ENCODE measurements at places on chromosomes 3 and 15.

DNA sequence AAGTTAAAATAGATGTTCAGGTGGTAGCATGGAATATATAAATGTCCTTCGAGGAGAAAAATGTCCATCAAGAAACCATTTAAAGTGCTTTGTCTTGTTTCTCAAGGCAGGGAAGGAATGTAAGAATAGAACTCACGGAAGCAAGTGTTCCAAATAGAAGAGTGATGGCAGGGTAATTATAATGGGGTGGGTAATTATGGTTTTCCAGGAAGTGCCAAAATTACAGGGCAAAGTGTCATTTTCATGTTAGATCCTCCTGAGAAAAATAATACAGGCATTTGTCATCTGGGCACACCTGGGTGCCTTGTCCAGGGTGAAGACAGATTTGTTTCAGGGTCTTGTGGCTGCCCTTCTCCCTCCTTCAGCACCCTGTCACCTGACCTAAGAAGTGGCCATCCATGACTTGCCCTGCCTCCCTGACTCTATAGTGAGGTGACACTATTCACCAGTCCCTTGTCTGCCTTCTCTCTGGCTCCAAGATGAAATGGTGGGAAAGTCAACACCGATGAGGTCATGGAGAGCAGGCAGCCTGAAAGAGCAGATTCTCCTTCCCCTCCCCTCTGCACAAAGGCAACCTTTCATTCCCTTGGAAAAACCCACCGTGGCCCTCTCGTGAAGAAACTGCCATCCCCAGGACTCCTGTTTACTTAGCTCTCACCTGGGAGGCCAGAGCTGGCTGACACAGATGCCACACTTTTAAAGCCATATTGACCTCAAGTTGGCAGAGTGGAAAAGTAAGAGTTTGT lies 45.1 kb upstream of the AMOTL2 start:
- DNase-seq, result no peak

- DNase-seq, result no peak
Measured at GRCh38 chr3:41024031-41024836, 175.1 kb upstream of the CTNNB1 start.

GRCh38 chr15:32781781-32782180 lies 64.0 kb downstream of the GREM1 start:
- no peak for DNase-seq

DNA sequence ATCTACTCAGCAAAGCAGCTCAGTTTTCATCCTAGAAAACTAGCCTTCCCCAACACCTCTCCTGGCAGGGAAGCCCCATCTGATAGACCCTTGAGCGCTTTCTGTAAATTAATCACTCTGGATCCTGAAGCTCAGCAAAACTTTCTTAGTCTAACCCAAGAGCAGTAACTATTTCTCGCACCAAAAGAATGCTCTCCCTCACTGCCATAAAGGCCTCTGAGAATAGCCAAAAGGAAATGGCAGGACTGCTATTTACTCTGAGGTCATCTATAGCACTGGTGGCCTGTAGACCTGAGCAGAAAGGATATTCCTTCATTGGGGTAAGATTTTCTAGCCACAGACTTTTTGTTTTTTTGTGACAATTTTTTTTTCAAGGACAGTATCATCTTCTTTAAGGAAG lies 345.8 kb upstream of the ADAMTS9 start:
- no peak for DNase-seq

DNA sequence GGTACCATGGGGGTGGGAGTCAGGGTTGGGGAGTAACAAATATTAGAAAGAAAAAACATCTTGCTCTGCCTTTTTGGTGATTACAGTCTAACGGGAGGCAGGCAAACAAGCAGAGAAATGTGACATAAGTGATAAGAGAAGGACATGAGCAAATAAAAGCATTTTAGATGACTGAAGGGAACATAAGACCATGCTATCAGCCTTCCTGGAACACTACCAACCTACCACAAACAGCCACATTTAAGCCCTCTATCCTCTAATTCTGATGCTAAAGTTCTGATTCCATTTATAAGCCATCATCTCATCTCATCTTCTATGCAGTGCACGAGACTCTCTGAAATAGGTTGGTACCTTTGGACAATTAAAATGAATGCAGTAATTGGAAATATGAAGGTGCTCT lies 243.4 kb upstream of the P2RY1 start:
- DNase-seq, result no peak

- DNase-seq, result no peak
Measured at GRCh38 chr3:123778991-123779622, 105.0 kb downstream of the MYLK start.

DNA sequence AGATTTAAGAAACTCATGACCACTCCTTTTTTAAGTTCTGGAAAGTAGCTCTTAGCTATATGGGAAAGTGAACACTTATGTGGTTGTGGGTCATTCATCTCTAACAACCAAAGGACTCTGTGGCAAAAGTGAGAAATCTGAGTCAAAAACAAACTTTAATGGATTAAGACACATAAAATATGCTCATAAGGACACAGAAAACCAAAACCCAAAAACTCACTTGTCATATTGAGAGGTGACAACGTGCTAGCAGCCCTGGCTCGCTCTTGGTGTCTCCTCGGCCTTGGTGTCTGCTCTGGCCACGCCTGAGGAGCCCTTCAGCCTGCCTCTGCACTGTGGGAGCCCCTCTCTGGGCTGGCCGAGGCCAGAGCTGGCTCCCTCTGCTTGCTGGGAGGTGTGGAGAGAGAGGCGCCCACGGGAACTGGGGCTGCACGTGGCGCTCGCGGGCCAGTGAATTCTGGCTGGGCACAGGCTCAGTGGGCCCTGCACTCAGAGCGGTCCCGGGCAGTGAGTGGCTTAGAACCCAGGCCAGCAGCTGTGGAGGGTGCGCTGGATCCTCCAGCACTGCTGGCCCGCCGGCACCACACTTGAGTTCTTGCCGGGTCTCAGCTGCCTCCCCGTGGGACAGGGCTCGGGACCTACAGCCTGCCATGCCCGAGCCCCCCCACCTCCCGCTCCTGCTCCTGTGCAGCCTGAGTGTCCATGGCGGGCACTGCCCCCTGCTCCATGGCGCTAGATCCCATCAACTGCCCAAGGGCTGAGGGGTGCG lies 30.3 kb upstream of the SKIL start:
- no peak for DNase-seq

DNA sequence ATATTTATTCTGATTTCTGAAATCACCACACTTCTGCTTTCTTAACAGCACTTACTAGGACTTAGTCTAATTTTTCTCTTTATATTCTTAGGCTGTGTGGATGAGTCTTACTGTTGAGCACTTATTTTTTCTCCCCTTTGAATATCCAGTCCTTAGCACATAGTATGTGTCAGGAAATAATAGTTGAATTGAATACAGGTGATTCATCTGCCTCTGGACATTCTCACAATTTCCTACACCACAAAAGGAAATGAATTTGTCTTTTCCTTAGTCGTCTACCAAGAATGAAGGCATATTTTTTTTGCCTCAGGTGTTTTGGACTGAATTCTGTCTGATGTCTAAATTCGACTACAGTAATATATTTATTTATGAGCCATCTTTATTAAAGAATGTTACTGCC lies 204.2 kb downstream of the GHSR start:
- DNase-seq, result no peak

GRCh38 chr3:28267984-28268849 lies 26.8 kb downstream of the CMC1 start:
- DNase-seq, result no peak

GRCh38 chr3:165920984-165921383 lies 83.8 kb upstream of the BCHE start:
- no peak for DNase-seq

Data from OCI-LY7 (cell line).